ENCODE measurements at places on chromosomes 16 and 17. TPM values are rescaled to one million over a fixed set of nuclear protein-coding genes. Genes with fewer than 3 reads are reported as not detected.
A peak's percentile ranks its signal among the peaks of the same experiment; 100 is the strongest.

DNA sequence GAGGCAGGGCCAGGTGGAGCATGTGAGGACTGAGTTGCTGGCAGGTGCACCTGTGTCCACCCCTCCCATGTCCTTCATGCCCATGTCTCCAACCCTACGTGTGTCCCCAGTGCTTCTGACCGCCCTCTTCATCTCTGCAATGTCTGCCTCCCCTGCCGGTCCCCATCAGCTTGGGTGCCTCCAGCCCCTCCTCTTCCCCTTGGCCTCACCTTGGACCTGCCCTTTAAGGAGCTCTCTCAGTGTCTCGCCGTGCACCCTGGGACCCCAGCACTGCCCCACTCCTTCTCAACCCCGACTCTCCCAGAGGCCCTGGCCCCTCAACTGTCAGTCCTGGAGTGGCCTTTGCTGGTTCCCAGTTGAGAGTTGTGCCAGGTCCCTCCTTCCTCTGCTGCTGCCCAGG, 15.0 kb downstream of the RIPOR1 start:
- peaks cover 8% of the 10 kb centered on the region for H3K4me1 ChIP-seq
- H3K36me3 ChIP-seq, result peaks cover 12% of the 10 kb centered on the region
- DNase-seq, result no peak
- no peak overlapping the region for H3K4me3 ChIP-seq
- H3K27me3 ChIP-seq, result no peaks in the 10 kb centered on the region

The SPPL2C gene
- total RNA-seq, result not detected

DNA sequence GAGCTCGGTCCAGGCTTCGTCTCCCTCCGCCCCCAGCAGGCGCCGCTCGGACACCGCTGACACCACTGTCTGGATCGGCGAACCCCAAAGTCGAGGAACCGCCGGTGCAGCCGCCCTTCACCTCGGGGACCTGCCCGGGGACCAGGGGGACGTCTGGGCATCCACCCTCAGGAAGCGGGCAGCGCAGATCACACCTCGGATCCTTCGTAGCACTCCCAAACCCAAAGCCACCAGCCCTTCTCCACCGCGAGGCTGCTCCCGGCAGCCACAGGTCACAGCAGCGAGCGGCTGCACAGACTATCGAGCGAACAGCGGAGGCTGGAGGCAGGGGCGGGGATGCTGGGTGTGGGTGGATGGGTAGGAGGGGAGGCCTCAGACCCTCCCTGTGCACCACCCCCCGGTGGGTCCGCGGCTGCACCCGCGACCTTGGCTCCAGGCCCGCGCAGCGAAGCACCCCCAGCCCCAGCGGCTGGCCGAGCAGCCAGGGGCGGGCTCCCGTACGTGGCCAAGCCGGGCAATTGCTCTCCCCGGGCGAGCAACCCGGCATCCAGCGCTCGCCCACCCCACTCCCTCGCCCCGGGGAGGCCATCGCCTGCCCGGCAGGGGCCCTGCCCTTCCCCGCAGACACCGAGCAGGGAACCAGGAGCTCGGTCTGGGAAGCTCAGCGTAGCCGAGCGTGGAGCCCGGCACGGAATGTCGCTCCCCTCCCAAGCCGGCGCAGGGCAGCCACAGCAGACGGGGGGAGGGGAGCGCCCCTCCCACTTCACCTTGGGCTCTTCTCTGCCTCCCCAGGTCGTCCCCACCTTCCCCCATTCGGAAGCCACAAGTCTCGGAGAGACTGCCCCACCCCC, 1.0 kb downstream of the SDK2 start:
- H3K4me1 ChIP-seq, result peaks cover 43% of the 10 kb centered on the region
- peak overlapping the region; percentile 87 for H3K4me3 ChIP-seq
- peak; percentile 68 for DNase-seq

- no peak overlapping the region for H3K27ac ChIP-seq
- H3K4me1 ChIP-seq, result peaks cover 16% of the 10 kb centered on the region
- H3K27me3 ChIP-seq, result peaks cover 1% of the 10 kb centered on the region
- no peaks in the 10 kb centered on the region for H3K36me3 ChIP-seq
- DNase-seq, result no peak
Observed at GRCh38 chr16:83952587-83952939, 477 bp upstream of the OSGIN1 start.

- no peak for DNase-seq
- H3K27ac ChIP-seq, result no peak overlapping the region
- no peaks in the 10 kb centered on the region for H3K27me3 ChIP-seq
- H3K36me3 ChIP-seq, result peaks cover 12% of the 10 kb centered on the region
Observed at GRCh38 chr17:39485555-39485954, 24.3 kb downstream of the CDK12 start.

The FMNL1 gene
- total RNA-seq, result 3.7 TPM

The KCNH4 gene
- total RNA-seq, result 0.18 TPM

GRCh38 chr17:68424861-68425260, 32.4 kb downstream of the WIPI1 start:
- no peaks in the 10 kb centered on the region for H3K4me1 ChIP-seq
- no peaks in the 10 kb centered on the region for H3K27me3 ChIP-seq
- peaks cover 27% of the 10 kb centered on the region for H3K36me3 ChIP-seq
- no peak overlapping the region for H3K27ac ChIP-seq
- no peak overlapping the region for H3K4me3 ChIP-seq

DNA sequence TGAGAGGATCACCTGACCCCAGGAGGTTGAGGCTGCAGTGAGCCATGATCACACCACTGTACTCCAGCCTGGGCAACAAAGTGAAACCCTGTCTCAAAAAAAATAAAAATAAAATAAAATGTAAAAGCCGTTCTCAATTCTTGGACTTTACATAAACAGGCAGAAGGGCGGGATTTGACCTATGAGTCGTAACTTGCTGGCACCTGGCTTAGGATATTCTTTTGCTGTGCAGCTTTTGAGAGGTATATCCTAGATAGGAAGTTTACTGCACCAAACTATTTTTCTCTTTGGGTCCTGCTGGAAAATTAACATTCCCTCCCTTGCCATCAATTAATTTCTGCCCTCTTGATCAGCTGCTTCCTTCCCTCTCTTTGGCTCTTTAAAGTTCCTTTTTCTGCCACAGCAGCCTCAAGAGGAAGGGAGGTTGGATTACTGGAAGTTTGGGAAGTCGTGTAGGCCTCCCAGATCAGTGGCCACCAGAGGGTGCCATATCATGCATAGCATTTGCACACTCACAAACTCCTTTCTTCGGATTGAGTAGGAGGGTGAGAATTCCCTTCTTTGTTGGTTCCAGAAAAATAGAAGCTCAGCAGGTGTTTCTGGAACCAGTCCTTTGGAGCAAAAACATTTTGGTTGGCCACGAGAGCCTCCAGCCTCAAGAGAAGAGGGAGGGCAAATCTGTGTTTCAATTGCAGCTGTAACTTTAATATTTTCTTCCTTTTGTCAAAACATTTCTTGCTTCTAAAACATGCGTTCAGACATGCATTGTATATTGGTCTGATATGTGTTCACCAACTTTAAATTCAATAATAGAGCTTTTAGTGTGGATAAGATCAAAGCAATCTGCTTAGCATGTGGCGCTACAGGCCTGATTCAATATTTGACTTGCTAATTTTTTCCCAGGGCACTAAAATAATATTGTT, 147.3 kb downstream of the CCDC182 start:
- H3K27me3 ChIP-seq, result no peaks in the 10 kb centered on the region
- peaks cover 9% of the 10 kb centered on the region for H3K36me3 ChIP-seq
- H3K4me3 ChIP-seq, result no peak overlapping the region
- peak; percentile 66 for DNase-seq

DNA sequence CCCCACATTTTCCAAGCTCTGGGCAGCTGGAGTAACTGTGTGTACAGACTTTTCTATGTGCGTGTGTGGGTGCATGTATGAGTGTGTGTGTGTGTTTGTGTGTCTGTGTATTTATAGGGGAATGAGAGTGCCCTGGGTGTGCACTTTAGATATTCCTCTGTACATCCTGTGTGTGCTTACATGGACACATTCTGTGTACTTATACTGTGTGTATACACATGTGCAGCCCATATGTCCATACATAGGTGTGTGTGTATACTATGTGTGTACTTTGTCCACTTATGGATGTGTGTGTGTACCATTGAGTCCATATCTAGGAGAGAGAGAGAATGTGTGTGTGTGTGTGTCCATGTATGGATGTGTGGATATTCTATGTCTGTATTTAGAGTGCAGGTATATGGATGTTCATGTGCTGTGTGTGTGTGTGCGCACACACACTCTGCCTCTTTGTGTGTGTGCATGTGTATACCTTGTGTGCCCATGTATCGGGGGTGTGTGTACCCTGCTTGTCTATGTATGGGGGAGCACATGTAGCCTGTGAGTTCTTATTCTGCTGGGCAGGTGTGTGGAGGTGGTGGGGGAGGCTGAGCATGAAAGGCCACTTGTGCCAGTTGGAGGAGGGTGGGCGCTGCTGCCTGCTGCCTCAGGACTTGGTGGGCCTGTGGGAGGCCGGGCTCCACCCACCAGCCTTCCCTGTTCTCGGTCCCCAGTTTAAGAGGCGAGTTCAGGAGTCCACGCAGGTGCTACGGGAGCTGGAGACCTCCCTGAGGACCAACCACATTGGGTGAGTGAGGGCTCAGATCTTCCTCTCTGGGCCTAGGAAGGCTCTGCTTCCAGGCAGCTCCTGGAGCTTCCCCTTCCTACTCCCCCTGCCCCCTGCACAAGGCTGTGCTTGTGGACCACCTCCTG, 11.1 kb downstream of the FMNL1 start:
- no peak overlapping the region for H3K4me3 ChIP-seq
- peaks cover 39% of the 10 kb centered on the region for H3K27me3 ChIP-seq
- peaks cover 8% of the 10 kb centered on the region for H3K4me1 ChIP-seq
- H3K27ac ChIP-seq, result no peak overlapping the region

- no peak for DNase-seq
- H3K27me3 ChIP-seq, result no peaks in the 10 kb centered on the region
- peaks cover 29% of the 10 kb centered on the region for H3K36me3 ChIP-seq
Observed at GRCh38 chr17:61750656-61751055, 112.7 kb downstream of the BRIP1 start.

- H3K27ac ChIP-seq, result no peak overlapping the region
- H3K4me1 ChIP-seq, result no peaks in the 10 kb centered on the region
- H3K4me3 ChIP-seq, result no peak overlapping the region
- no peaks in the 10 kb centered on the region for H3K27me3 ChIP-seq
- DNase-seq, result no peak
Observed at GRCh38 chr16:3358871-3359270, 3.2 kb downstream of the OR2C1 start.

The USP43 gene
- 9.7 TPM for total RNA-seq

GRCh38 chr16:54336631-54337204, 50.1 kb upstream of the IRX3 start:
- H3K36me3 ChIP-seq, result no peaks in the 10 kb centered on the region
- H3K27me3 ChIP-seq, result peaks cover 14% of the 10 kb centered on the region
- no peak overlapping the region for H3K27ac ChIP-seq
- peaks cover 10% of the 10 kb centered on the region for H3K4me1 ChIP-seq

GRCh38 chr16:88375996-88376834, 6.5 kb upstream of the ZNF469 start:
- no peaks in the 10 kb centered on the region for H3K27me3 ChIP-seq
- H3K27ac ChIP-seq, result no peak overlapping the region
- H3K4me1 ChIP-seq, result no peaks in the 10 kb centered on the region
- H3K4me3 ChIP-seq, result no peak overlapping the region

DNA sequence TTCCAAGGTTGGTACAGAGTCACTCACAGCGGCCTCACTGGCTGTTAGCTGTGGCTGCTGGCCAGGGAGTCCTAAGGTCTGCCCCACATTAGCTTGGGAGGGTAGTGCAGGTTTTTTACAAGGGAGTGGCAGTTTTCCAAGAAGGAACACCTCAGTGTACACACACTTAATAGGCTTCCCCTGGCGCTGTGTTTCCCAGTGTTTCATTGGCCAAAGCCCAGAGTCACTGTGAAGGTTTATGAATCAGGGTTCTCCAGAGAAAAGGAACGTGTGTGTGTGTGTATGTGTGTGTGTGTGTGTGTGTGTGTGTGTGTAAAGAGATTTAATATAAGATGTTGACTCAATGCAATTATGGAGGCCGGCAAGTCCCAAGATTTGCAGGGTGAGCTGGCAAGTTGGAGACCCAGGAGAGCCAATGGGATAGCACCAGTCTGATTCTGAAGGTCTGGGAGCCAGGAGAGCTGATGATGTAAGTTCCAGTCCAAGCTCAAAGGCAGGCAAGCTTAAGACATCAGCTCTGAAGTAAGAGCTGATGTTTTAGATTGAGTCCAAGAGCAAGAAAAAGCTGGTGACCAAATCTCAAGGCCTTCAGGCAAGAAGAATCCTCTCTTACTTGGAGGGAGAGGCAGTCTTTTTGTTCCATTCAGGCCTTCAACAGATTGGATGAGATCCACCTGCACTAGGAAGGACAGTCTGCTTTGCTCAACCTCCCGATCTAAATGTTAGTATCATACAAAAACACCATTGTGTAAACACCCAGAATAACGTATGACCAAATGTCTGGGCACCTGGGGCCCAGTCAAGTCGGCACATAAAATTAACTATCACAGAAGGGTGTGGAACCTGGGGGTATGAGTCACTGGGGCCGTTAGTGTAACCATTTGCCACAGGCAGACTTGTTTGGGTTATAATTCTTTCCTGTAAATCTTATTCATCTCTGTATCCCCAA, 206.8 kb downstream of the PRKCA start:
- no peaks in the 10 kb centered on the region for H3K27me3 ChIP-seq
- H3K27ac ChIP-seq, result no peak overlapping the region
- no peak for DNase-seq
- no peak overlapping the region for H3K4me3 ChIP-seq

The TOX3 gene
- 7.0 TPM for total RNA-seq

The GLOD4 gene
- total RNA-seq, result 76.9 TPM

The SCNN1B gene
- total RNA-seq, result not detected

The HSD11B2 gene
- total RNA-seq, result 4.1 TPM

- DNase-seq, result no peak
- no peaks in the 10 kb centered on the region for H3K36me3 ChIP-seq
- H3K27ac ChIP-seq, result no peak overlapping the region
- H3K4me1 ChIP-seq, result peaks cover 54% of the 10 kb centered on the region
Observed at GRCh38 chr17:30379303-30379902, 676 bp downstream of the CPD start.

GRCh38 chr17:81557276-81558114, 5.3 kb upstream of the FAAP100 start:
- H3K27ac ChIP-seq, result no peak overlapping the region
- H3K4me3 ChIP-seq, result no peak overlapping the region
- peaks cover 14% of the 10 kb centered on the region for H3K36me3 ChIP-seq
- peaks cover 18% of the 10 kb centered on the region for H3K4me1 ChIP-seq
- DNase-seq, result no peak

DNA sequence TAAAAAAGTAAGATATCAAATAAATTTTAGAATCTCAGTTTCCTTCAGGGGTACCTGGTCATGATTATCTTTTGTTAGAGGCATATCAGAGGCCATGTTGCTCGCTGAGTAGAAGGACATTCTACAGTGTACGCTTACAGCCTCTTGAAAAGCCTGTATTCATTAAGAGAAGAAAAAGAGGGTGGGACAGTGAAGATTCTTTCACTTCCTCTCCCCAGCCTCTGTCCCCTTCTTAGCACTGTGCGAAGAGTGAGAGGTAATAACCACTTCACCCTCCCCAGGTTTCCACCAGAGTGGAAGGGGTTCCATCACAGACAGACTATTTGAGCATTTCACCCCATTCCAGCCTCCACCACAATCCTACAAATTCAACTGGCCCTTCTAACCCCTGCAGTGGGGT, 4.8 kb upstream of the LPO start:
- no peaks in the 10 kb centered on the region for H3K36me3 ChIP-seq
- H3K4me1 ChIP-seq, result peaks cover 6% of the 10 kb centered on the region
- H3K4me3 ChIP-seq, result no peak overlapping the region
- no peak overlapping the region for H3K27ac ChIP-seq
- no peak for DNase-seq
- H3K27me3 ChIP-seq, result peaks cover 82% of the 10 kb centered on the region

GRCh38 chr16:74591876-74592650, 14.9 kb downstream of the GLG1 start:
- DNase-seq, result no peak
- peaks cover 20% of the 10 kb centered on the region for H3K36me3 ChIP-seq
- no peaks in the 10 kb centered on the region for H3K27me3 ChIP-seq
- H3K4me3 ChIP-seq, result no peak overlapping the region
- peaks cover 3% of the 10 kb centered on the region for H3K4me1 ChIP-seq

All from mesothelial cell of epicardium (in vitro differentiated cells).